ENCODE measurements at places on chromosomes 4 and X.

GRCh38 chrX:150508451-150509367 is 59.7 kb upstream of the MTM1 start:
- no peak for DNase-seq

DNA sequence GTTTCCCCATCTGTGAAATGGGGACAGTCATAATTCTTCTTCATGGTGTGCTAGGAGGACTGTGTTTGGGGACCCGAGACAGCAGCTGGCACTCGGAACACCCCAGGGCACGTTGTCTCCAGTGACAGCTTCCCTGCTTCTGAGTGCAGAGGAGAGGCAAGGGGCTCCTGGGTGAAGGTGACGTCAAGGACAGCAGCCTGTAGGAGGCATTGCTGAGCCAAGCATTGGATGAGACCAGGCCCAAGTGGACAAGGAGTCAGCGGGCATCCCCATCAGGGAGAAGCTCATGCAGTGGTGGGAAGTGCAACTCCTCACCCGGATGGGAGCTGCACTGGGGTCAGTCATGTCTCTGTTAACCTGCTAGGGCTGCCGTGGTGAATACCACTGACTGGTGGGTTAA is 46.1 kb downstream of the EVC start:
- no peak for DNase-seq

- DNase-seq = no peak
Observed at GRCh38 chrX:39174772-39175417, 373.6 kb downstream of the MID1IP1 start.

GRCh38 chr4:148857239-148857972 is 415.2 kb upstream of the NR3C2 start:
- no peak for DNase-seq

DNA sequence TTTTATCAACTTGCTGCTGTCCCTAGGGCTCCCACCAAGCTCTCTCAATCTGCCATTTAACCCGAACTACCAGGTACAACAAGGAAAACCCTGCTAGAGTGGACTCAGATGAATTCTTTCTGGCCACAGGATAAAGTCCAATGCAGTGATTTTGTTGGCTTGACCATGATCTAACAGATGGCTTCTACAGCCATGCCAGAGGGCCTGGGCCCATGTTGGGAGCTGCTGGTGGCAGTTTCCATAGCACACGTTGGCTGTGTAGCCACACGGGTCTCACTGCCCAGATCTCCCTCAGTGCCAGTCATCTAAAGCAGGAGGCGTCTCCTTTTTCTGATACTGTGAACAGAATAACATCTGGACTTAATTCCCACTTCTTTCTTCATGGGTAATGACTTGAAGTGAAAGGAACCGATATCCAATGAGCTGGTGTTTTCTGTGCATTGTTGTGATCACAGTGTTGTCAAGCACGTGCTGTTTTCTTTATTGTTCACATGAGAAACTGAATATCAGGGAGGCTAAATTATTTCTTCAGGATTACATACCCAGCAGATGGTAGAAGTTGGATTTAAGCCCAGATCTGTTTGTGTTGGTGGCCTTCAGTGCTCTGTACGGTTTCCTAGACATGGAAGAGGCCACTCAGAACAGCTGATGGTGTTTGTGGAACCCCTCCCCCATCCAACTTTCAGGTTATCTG is 85.2 kb upstream of the CLCN4 start:
- DNase-seq = no peak

- DNase-seq = no peak
Observed at GRCh38 chrX:73825569-73825968, 262.6 kb downstream of the CHIC1 start.

- no peak for DNase-seq
Observed at GRCh38 chr4:80926891-80927290, 103.6 kb upstream of the BMP3 start.

DNA sequence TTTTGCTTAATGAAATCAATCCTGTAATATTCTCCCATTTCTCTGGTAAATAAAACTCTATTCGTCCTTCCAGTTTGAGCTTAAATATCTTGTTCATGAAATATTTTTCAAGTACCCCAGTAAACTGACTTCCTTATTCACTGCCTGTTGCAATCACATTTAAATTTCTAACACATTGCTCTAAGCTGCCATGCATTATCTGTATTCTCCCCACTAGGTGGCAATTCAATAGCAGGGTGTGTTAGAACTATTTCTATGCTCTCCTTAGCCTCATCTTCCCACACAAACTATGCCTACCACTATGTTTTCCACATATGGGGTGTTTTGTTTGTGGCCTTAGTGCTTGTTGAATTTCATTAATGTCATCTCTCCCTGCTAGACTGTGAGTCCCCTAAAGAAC is 377.1 kb upstream of the HS3ST1 start:
- DNase-seq = no peak

DNA sequence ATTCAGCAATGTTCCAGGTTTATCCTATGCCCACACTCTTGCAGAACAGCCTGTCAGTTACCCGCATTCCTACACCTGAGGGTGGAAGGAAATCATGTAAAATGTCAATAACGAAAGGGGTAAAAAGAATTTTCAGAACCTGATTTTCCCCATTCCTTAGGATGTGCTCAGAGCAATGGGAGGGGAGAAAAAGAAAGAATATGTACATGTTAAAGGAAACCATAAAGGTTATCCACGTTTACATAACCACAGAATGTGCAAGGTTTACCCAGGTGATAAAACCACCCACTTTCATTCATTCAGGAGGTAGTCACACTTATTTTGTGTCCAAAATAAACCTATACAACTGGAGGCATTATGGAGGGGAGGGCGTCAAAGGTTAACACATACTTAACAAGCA is 335.5 kb downstream of the ZNF674 start:
- DNase-seq = no peak

All from activated naive CD8-positive, alpha-beta T cell treated with anti-CD3 and anti-CD28 coated beads, Interleukin-2, amount 50 U/mL, for 16 hours (primary cell).